ENCODE measurements at places on chromosomes 11 and 22. TPM values are rescaled to one million over a fixed set of nuclear protein-coding genes. Genes with fewer than 3 reads are reported as not detected.

DNA sequence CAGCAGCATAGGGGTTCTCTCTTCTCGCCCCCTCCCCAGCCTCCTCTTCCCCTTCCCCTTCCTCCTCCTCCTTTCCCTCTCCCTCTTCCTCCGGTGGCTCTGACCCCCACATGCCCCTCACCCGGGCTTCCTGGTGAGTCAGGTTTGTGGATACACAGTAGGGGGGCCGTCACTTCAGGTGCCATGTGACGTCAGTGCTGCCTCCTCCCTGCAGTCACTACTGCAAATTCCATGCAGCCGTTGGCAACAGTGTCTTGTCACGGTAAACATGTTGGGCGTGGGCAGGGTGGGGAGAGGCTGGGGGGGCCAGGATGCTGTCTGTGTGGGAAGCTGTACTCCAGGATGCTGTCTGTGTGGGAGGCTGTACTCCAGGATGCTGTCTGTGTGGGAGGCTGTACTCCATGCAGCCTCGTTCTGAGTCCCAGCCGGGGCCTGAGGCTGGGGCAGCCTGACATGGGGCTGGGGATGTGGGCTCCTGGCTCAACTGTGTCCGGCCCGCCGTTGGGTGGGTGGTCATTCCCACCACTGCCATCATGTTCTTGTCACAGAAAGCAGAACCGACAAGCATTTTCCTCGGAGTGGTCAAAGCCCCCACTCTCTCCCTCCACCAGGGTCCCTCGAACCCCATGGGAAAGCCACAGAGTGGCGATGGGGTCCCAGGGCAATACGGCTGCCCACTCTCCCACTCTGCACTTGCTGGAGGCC, 2.4 kb upstream of the MUC2 start:
- no peak for DNase-seq
- no peaks in the 10 kb centered on the region for H3K27me3 ChIP-seq
- no peaks in the 10 kb centered on the region for H3K4me1 ChIP-seq

Gene PRG3
- not detected for total RNA-seq

Gene OR10A2
- total RNA-seq = not detected

GRCh38 chr11:71322192-71322735, 69.9 kb upstream of the SHANK2 start:
- no peaks in the 10 kb centered on the region for H3K27me3 ChIP-seq
- no peak overlapping the region for H3K4me3 ChIP-seq
- no peak for DNase-seq
- no peaks in the 10 kb centered on the region for H3K36me3 ChIP-seq
- H3K4me1 ChIP-seq = no peaks in the 10 kb centered on the region

DNA sequence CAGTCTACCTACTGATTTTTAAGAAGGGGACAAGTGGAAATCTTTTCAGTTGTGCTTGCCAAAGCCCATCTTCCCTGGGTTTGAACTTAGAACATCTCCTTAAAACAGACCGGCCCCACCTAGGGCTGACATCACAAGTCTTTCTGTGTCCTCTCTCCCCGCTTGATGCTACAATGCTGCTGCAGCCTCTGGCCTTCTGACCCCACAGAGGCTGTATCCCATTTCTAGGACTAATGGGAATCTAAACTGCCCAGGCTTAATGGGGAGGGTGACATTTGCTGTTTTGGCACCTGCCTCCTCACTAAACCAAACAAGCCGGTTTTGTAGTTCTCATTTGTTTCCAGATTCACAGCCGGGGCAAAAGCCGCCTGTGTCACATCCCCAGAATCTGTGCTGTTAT, 121.3 kb upstream of the CADM1 start:
- H3K36me3 ChIP-seq = no peaks in the 10 kb centered on the region
- no peaks in the 10 kb centered on the region for H3K27me3 ChIP-seq

DNA sequence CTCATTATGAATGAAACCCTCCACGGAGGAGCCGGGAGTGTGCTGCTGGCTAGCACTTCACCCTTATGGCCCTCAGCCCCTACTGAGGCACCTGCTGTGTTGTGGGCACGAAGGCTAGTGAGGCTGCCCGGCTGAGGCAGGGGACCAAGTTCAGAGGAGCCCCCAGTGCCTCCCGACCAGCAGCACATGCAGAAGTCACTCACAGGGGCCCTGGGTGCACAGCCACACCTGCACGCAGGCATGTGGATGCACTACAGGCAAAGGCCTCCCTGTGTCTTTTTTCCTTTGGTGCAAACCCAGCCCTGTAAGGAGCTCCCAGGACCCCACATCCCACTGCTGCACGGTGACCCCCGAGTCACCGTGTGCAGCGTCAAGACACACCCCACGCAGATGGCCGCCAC, 261.5 kb downstream of the BRD1 start:
- H3K27me3 ChIP-seq = 0 out of 2 replicates have a peak, but pooled peaks cover 3% of the 10 kb centered on the region
- H3K4me1 ChIP-seq = no peaks in the 10 kb centered on the region
- H3K27ac ChIP-seq = no peak overlapping the region
- DNase-seq = no peak
- H3K36me3 ChIP-seq = peaks cover 9% of the 10 kb centered on the region

Gene SESN3
- total RNA-seq = 30.5 TPM

Gene TMEM151A
- 5.0 TPM for total RNA-seq

Gene HORMAD2
- total RNA-seq = not detected

Gene MOGAT2
- not detected for total RNA-seq

DNA sequence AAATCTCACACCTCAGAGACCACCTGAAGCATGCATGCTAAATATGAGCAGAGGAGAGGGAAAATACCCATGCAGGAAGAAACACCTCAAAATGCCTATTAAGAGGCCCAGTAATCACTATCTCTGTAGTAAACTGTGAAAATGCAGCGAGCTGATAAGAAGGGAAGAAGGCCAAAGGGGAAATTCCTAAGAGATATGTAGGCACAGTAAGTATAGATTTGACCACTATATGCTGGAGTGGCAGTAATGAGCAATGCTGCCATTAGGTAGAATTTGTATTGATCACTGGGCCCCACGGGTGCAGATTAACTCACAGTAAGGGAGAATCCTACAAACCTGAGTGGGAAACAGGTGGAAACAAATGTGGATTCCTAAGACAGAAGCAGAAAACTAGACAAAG, 1813.1 kb upstream of the RAG2 start:
- no peaks in the 10 kb centered on the region for H3K36me3 ChIP-seq
- no peaks in the 10 kb centered on the region for H3K27me3 ChIP-seq
- no peaks in the 10 kb centered on the region for H3K4me1 ChIP-seq
- no peak overlapping the region for H3K4me3 ChIP-seq
- DNase-seq = peak; percentile 8

Gene RTN4RL2
- total RNA-seq = 16.1 TPM

GRCh38 chr11:128917144-128917724, 25.4 kb downstream of the TP53AIP1 start:
- DNase-seq = no peak
- no peaks in the 10 kb centered on the region for H3K4me1 ChIP-seq
- H3K36me3 ChIP-seq = no peaks in the 10 kb centered on the region
- no peak overlapping the region for H3K4me3 ChIP-seq
- no peak overlapping the region for H3K27ac ChIP-seq
- no peaks in the 10 kb centered on the region for H3K27me3 ChIP-seq

- DNase-seq = no peak
- no peak overlapping the region for H3K27ac ChIP-seq
- H3K4me3 ChIP-seq = no peak overlapping the region
- H3K4me1 ChIP-seq = no peaks in the 10 kb centered on the region
- H3K27me3 ChIP-seq = peaks cover 77% of the 10 kb centered on the region
These were observed 8.6 kb upstream of the IGLL5 start for GRCh38 chr22:22878801-22879674.

Measured in GM23338 (cell line).